Mesendoderm (in vitro differentiated cells): ENCODE measurements at places on chromosomes 2 and 18.

DNA sequence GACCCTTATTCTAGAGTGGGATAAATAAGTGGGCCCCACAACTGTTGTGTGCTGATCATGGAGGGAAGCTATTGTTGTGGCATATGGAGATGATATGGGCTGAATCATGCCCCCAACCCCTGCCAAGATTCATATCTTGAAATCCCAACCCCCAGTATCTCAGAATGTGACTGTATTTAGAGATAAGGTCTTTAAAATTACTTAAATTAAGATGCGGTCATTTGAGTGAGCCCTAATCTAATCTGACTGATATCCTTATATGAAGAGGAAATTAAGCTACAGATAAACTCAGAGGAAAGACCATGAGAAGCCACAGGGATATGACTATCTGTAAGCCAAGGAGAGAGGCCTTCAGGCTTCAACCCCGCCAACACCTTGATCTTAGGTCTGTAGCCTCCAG lies 188.3 kb upstream of the RND3 start:
- H3K4me1 ChIP-seq: peaks cover 7% of the 10 kb centered on the region
- no peaks in the 10 kb centered on the region for H3K27me3 ChIP-seq
- peak overlapping the region; percentile 63 for H3K27ac ChIP-seq
- H3K36me3 ChIP-seq: no peaks in the 10 kb centered on the region
- H3K4me3 ChIP-seq: no peak overlapping the region
- DNase-seq: peak; percentile 91

DNA sequence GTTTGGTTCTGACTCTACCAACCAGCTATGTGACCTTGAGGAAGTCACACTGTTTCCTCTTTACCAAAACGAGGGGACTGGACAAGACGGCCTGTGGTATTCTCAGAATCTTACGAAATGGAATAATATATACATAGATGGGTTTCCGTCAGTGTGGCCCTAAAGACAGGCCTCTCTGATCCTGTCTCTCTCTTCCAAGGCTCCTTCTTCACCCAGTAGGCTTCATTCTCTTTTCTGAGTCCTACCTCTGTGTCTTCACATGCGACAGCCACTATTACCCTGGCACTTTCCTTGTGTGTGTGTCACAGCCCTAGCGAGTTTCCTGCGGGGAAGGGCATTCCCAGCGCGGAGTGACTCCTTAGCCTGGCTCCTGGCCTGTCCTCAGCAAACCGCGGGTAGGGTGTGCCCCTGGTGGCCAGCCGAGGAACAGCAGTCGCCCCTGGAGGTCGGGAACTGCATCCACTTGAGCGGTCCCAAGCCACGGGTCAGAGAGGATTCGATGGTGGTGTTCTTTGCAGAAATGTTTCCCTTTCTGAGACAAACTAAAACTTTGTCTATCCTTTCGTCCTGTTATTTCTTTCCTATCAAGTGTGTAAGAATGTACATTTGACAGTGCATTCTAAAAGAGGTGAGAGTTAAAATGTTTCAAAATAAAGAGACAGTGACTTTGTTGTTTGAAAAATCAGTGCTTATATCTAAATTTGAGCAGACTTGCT lies 63.3 kb downstream of the RAB31 start:
- peaks cover 10% of the 10 kb centered on the region for H3K4me1 ChIP-seq
- no peak overlapping the region for H3K27ac ChIP-seq
- peak; percentile 88 for DNase-seq
- no peak overlapping the region for H3K4me3 ChIP-seq

DNA sequence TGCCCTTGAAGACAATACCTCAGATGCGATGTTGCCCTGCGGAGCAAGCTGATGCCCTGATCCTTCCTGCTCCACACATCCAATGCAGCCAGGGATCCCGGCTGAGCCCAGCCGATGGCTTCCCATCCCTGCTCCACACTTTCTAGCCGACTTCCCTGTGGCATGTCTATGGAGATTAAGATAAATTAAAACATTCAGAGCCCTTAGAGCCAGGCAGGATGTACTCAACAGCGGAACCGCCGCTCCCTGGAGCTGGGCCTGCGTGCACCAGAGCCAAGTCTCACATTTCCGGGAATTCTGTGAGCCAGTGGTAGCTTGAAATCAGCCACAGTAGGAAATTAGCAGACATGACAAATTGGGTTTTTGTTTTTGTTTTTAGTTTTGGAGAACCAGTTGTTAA lies 620.6 kb downstream of the GALR1 start:
- H3K4me1 ChIP-seq: no peaks in the 10 kb centered on the region
- H3K36me3 ChIP-seq: no peaks in the 10 kb centered on the region
- no peak overlapping the region for H3K4me3 ChIP-seq
- H3K27me3 ChIP-seq: no peaks in the 10 kb centered on the region

DNA sequence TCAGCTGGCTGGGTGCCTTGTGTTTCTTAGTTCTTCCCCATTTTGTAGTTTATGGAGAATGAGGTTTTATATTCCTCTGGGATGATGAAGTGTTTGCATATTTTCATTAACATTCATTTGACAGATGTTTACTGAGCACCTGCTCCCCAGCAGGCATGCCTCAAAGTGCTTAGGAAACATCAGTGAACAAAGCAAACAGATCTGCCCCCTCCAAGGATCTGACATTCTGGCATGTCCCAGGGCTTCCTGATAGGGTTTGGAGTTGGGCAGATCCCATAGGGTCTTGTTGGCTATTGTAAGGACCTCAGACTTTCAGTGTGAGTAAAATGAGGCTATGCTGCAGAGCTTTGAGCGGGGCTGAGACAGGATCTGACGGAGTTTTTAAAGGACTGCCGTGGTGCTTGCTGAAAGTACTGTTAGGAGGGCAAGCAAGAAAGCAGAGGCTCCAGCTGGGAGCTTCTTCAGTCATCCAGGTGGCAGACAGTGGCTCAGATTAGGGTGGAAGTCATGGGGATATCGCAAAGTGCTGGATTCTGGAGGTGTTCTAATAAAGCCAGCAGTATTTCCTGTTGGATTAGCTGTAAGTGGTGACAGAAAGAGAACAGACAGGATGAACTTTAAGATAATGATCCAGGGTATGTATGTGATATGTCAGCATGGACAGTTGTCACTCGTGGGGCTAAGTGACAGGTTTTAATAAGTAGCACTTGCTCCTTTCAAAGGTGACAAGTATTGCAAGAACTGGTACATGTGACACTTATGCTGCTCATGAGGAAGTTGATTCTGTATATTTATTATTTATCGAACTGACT lies 11.3 kb upstream of the IAH1 start:
- no peaks in the 10 kb centered on the region for H3K4me1 ChIP-seq
- no peak overlapping the region for H3K4me3 ChIP-seq
- no peaks in the 10 kb centered on the region for H3K27me3 ChIP-seq
- no peak for DNase-seq
- peak overlapping the region; percentile 33 for H3K27ac ChIP-seq

GRCh38 chr2:228102949-228103348 lies 78.5 kb downstream of the SPHKAP start:
- H3K4me3 ChIP-seq: no peak overlapping the region
- no peaks in the 10 kb centered on the region for H3K4me1 ChIP-seq
- DNase-seq: no peak
- no peaks in the 10 kb centered on the region for H3K36me3 ChIP-seq
- H3K27ac ChIP-seq: no peak overlapping the region

DNA sequence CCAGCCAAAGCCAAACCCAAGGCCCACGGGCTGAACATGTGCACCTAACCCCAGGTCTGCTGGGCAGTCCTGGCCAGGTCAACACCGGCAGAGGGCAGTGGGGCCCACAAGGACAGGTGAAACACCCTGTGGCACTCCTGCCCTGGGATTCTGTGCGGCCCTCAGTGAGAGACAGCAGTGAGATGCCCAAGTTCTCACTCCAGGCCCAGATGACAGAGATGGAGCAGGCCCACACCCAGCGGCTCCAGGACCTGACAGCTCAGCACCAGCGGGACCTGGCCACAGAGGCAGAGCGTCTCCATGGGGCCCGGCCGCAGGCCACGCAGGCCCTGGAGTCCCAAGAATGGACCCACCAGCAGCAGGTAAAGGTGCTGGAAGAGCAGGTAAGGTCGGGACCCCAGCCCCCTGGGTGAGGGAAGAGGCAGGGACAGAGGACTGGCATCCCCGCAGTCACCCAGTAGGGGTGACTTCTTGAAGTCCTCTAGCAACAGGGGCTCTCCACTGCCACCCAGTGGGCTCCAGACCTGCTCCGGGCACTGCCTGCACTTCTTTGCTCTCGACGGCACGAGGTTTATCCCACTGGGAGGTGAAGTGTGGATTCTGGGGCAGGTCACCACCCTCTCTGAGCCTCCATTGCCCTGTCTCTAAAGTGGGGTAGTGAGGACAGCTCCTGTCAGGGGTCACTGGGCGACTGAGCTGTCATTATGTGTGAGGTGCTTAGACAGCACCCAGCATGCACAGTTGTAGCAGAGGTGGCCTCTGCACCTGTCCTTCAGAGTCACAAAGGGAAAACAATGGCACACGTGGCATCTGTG lies 8.8 kb upstream of the SNED1 start:
- H3K27me3 ChIP-seq: no peaks in the 10 kb centered on the region
- H3K4me1 ChIP-seq: no peaks in the 10 kb centered on the region
- peak; percentile 60 for DNase-seq
- no peak overlapping the region for H3K4me3 ChIP-seq
- H3K36me3 ChIP-seq: no peaks in the 10 kb centered on the region
- no peak overlapping the region for H3K27ac ChIP-seq
